Gastroesophageal sphincter (tissue), 4 donors: ENCODE measurements at places on chromosomes 13 and 19. TPM values are rescaled to one million over a fixed set of nuclear protein-coding genes. Genes with fewer than 3 reads are reported as not detected.

GRCh38 chr19:38735257-38735686, 9.0 kb downstream of the CAPN12 start:
- H3K27me3 ChIP-seq = no peaks in the 10 kb centered on the region
- no peak overlapping the region for H3K4me3 ChIP-seq
- H3K4me1 ChIP-seq = peaks cover 49% of the 10 kb centered on the region
- peaks cover 19% of the 10 kb centered on the region for H3K36me3 ChIP-seq

DNA sequence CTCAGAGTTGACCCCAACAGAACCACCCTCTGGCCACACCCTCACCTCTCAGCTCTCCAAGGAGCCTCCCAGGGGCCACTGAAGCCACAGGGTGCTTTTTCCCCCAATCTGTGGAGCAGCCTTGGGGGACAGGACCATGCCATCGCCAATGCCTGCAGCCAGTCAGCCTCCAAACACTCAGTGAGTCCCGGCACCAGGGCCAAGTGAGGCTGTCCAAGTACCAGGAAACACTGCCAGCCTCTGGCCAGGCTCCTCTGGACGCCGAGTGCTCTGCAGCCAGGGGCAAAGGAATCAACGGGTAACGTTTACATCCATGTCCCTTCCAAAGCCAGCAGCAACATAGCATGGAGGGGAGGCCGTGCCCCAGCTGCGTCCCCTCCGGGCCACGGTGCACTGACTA, 9.5 kb upstream of the COMP start:
- H3K27me3 ChIP-seq = peaks cover 80% of the 10 kb centered on the region
- no peak for ATAC-seq
- H3K36me3 ChIP-seq = no peaks in the 10 kb centered on the region
- peaks cover 2% of the 10 kb centered on the region for H3K4me1 ChIP-seq
- H3K4me3 ChIP-seq = no peak overlapping the region

DNA sequence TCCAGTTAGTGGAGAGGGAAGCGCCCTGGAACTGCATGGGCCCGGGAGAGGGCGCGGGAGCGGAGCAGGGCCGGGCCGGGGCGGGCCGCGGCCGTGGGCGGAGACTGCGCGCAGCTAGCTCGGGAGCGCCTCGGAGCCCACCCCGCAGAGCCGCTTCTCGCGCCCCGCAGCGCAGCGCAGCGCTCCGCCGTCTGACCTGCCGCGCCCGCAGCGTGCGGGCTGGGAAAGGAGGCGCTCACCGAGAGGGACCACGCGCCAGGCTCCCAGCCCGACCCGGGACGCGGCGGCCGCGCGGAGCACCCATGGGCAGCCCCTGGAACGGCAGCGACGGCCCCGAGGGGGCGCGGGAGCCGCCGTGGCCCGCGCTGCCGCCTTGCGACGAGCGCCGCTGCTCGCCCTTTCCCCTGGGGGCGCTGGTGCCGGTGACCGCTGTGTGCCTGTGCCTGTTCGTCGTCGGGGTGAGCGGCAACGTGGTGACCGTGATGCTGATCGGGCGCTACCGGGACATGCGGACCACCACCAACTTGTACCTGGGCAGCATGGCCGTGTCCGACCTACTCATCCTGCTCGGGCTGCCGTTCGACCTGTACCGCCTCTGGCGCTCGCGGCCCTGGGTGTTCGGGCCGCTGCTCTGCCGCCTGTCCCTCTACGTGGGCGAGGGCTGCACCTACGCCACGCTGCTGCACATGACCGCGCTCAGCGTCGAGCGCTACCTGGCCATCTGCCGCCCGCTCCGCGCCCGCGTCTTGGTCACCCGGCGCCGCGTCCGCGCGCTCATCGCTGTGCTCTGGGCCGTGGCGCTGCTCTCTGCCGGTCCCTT, at the start of gene MLNR:
Gene MLNR (plus strand): TSS at position 303 of the 820 bp plus-strand sequence. CDS start 0 bp downstream, at position 303.
- no peaks in the 10 kb centered on the region for H3K36me3 ChIP-seq
- no peak within 1 kb of the TSS for H3K27ac ChIP-seq
- no peaks in the 10 kb centered on the region for H3K4me1 ChIP-seq
- peaks cover 50% of the 10 kb centered on the region for H3K27me3 ChIP-seq

DNA sequence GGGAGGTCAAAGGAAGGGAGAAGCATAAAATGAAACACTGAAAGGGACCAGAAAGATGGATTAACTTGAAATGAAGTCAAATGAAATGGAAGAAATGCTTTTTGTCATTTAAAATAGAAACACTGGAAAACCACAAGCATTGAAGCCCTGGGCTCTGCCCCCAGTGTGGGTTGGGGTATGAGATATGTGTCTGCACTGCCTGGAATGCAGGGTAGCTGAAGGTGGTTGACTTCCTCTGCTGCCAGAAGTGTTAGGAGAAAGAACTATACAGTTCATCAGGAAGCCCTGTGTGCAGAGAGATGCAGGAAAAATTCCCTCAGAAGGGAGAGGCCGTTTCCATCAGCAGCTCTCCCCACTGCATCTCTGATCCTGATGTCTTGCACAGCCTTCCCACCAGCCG, 69.2 kb downstream of the DHRS12 start:
- no peak overlapping the region for H3K27ac ChIP-seq
- no peak for ATAC-seq
- H3K27me3 ChIP-seq = no peaks in the 10 kb centered on the region

DNA sequence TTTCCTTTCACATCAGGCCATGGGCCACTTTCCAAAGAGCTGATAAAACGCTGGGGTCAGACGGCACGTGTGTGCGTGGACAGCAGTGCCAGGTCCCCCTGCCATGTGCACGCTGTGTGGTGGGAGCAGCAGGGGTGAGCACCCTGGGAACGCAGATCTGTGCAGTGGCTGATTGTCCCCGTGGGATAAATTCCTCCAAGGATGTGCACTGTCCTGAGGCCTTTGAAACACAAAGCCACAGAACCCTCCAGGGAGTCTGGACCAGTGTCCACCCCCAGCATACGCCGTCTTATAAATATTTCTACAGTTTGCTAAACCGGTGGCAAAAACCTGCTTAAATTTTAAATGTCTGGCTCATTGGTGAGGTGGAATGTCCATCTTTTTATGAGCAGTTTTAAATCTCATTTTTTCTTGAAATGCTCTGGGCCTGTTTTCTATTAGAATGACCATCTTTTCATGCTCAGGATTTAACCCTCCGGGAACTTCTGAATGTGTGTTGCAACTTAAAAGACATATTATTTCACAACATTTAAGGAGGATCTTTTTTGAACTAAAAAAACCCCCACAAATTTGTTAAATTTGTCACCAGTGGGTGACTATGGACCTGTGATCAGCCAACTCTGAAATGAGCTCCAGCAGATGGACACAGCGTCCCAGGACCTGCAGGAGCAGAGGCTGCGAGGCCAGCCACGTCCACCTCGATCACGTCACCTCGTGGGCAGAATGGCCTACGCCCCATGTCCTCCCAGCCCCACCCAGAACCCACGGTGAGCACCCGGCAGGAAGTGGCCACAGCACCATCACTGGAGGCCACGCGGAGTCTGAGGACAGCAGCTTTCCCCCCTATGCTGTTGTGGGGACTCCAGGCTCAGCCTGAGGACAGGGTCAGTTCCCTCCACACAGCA, 68.6 kb downstream of the RASA3 start:
- no peaks in the 10 kb centered on the region for H3K36me3 ChIP-seq
- peak; percentile 41 for ATAC-seq
- peak overlapping the region; percentile 98 for H3K27ac ChIP-seq
- H3K27me3 ChIP-seq = no peaks in the 10 kb centered on the region
- peak overlapping the region; percentile 31 for H3K4me3 ChIP-seq

DNA sequence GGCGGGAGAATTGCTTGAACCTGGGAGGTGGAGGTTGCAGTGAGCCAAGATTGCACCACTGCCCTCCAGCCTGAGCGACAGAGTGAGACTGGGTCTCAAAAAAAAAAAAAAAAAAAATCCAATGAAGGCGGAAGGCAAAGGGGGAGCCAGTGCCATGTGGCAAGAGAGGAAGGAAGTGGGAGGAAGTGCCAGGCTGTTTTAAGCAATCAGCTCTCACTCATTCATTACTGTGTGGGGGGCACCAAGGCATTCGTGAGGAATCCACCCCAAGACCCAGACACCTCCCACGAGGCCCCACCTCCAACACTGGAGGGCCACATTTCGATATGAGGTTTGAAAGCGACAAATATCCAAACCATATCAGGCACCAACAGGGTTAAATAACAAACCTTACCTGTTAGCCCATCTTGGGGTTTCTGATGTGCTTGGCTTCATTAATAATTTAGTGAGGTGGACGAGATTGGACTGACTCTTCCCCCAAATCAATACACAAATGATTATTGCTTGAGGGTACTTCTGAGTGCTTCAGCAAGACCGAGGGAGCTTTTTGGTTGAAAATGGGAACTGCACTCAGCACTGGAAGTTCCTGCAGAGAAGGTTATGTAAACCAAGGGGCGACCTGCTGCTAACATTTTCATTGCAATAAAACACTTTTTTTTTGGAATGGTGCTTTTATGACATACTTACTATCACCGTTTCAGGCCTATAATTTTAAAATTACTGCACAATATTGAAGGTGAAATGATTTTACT, 7.5 kb upstream of the LRP3 start:
- H3K27ac ChIP-seq = no peak overlapping the region
- H3K36me3 ChIP-seq = no peaks in the 10 kb centered on the region

The PABPC3 gene
- total RNA-seq = not detected

The GNG7 gene
- 4.7 TPM for total RNA-seq

The NLRP11 gene
- total RNA-seq = not detected

The SLITRK1 gene
- not detected for total RNA-seq
